ENCODE measurements at places on chromosomes 16 and 17.

DNA sequence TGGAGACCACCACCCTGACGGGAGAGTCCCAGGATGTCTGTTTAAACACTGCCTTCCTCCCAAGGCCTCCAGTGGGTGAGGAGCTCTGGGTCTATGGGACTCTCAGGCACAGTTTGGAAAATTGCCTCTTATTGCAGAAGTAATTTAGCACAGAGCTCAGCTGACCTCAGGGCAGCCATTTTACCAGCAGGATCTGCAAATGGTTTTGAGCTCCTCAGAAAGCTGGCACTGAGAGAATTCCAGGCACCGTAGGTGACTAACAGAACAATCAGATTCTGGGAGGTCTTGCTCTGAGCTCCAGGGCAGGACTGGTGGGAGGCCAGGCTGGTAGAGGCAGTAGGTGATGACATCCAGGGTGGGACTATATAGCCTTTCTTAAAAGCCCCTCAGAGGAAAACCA, 17.3 kb upstream of the C16orf74 start:
- no peak for DNase-seq

DNA sequence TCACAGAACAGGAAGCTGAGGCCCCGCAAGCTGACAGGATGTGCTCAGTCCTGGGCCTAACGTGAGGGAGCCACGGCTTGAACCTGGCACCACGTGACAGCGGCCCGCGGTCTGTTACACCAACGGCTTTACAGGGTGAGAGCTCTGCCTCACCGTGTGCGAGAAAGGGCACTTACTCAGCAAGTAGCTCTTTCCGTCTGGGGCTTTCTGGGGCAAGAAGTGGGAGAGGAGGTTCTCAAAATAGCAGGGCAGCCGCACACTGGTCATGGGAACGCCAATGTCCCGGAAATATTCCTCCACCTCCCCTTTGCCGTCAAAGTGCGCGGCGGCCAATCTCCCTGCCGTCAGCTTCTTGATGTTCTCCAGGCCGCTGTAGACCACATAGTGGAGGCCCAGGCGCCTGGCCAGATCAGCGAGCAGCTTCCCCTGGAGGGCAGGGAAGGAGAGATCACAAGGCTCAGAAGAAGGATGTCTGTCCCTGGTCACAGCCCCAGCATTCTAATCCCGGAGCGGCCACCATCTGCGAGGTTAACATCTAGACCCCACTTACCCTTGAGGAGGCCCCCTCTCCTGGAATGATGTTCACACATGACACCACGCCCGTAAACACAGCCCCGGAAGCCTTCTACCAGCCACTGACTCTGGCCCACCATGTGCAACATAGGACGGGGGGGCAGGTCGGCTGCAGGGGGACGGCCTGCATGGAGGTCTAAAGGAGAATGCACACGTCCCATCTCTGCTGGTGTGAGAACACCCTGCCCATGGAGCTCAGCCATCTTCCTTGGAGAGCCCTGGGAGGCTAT, 8.2 kb downstream of the NMRAL1 start:
- DNase-seq = no peak

DNA sequence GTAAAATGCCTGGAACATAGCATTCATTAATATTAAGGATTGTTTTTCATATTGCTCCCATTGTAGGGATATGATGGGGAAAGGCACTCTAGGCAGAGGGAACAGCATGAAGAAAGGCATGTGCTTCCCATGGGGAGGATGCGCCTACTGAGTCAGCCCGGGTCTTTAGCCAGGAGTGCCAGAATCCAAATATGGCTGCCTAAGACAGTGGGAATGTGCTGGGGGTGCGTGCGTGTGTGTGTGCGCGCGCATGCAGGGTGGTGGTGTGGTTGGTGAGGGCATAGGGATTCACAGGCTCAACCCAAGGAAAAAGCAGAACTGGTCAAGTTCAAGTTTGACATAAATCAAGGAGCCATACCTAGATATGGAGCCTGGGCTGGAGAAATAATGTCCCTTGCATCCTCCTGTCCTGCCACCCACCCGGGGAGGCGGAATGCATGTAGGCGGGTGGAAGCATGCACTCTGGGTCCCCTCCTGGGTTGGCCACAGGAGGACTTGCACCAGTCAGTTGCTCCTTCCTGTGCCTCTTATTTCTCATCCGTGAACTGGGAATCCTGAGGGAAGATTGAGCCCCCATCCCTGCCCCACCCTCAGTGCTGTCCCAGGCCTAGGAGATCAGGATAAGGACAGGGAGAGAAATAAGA, 18.6 kb upstream of the NDRG4 start:
- DNase-seq = no peak

- no peak for DNase-seq
Observed at GRCh38 chr17:44770166-44770925, 11.6 kb downstream of the ADAM11 start.

- DNase-seq = peak; percentile 69
Observed at GRCh38 chr17:8922451-8922850, 43.1 kb downstream of the PIK3R5 start.

DNA sequence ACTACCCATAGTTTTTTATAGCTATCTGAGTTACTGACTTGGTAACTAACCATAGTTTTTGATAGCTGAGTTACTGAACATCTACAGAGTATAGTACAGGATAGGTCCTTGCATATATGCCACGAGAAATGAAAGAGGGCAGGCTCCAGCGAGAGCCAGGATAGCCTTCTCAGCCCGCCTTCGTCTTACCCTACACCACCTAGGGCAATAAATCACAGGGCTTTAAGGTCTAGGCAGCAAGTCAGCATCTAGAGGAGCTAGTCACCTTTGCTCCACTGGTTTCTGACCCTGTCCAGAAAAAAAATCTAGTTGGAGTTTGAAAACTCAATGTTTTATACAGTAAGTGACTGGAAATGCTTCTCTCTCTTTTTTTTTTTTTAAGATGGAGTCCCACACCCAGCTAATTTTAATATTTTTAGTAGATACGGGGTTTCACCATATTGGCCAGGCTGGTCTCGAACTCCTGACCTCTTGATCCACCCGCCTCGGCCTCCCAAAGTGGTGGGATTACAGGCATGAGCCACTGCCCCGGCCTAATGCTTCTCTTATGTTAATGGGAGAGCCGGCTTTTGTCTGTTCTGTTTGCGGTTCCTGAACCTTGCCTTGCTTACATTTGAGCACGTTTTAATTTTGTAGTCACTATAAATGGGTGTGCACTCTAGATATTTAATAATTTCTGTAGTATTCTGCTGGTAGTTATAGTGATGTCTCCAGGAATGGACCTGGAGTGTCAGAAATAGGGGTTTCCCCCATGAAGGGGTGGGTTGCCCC, 2.8 kb downstream of the BFAR start:
- DNase-seq = no peak

GRCh38 chr17:14776791-14777190, 475.9 kb downstream of the HS3ST3B1 start:
- no peak for DNase-seq

GRCh38 chr16:82083710-82084353, 48.8 kb downstream of the HSD17B2 start:
- no peak for DNase-seq

DNA sequence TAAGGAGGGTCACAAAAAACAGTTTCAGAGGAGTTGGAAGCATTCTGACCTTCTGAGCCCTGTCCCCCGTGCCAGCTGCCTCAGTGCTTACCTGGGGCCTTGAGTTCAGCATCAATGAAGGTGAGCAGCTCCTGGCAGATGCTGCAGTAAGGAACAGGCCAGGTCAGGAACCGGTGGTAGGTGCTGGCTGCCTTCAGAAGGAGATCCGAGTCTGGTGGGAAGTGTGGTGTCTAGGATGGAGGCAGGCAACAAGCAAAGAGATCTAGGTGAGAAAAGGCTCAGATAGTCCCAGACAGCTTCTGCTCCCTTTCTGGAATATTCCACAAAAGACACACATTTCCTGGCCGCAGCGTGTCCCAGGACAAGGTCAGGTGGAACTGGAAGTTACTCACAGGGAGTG, 37.2 kb upstream of the PIK3R6 start:
- DNase-seq = no peak

DNA sequence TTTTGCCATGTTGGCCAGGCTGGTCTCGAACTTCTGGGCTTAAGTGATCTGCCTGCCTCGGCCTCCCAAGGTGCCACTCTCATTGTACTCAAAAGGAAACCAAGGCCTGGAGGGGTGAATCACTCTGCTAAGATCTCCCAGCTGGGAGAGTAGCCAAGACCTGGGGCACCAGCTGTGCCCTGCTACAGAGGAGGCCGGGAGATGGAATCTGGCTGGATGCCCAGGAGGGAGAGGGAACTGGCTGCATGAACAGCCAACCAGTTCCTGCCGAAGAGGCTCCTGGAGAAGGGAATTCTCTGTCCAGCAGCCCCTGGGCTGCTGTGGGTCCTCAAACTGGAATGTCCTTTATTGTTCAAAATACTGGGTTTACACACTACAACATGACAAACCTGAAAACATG, 238.7 kb upstream of the CIBAR2 start:
- peak; percentile 93 for DNase-seq

- no peak for DNase-seq
Observed at GRCh38 chr16:54938212-54939028, 7.8 kb downstream of the IRX5 start.

DNA sequence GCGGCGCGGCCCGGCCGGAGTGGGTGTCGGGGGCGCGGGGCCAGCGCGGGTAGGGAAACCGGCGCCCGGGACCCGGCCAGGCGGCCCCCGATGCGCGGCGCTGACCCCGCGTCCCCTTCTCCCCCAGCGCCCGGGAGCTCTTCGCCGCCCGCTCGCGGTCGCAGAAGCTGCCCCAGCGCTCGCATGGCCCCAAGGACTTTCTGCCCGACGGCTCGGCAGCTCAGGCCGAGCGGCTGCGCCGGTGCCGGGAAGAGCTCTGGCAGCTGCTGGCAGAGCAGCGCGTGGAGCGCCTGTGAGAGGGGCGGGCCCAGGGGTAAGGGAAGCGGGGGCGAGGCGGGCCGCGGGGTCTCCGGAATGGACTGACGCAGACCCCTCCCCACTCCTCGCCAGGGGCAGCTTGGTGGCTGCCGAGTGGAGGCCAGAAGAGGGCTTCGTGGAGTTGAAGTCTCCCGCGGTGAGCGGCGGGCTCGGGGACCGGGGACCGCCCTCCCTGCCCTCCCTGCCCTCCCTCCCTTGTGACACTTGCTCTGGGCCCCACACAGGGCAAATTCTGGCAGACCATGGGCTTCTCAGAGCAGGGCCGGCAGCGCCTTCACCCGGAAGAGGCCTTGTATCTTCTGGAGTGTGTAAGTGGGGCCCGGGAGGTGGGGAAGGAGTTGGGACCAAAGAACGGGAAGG, 430 bp downstream of the TSEN54 start:
- DNase-seq = peak; percentile 72

DNA sequence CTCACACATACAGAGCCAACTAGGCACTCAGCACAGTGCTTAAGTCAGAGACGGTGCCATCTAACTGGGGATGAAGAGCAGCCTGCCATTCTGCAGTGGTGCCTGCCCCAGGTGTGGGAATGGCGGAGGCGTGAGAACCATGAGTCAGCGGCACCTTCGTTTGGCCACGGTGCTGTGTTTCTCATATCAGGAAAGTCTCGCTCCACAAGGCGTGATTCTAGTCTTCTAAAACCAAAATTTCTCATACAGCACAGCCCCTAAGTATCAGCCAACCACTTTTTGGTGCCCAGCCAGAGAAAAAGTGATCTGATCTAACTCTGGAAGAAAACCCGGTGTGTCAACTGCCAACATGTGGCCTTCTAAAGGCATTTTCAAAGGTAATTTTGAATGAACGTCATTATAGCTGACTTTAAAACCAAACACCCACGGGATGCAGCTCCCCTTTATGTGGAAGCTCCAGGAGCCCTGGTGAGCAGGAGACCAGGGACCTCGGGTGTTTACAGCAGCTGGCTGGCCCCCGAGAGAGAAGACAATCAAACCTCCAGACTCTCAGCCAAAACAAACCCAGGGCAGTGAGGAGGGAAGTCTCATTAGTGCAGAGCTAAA, 54.6 kb downstream of the ABCC12 start:
- no peak for DNase-seq

DNA sequence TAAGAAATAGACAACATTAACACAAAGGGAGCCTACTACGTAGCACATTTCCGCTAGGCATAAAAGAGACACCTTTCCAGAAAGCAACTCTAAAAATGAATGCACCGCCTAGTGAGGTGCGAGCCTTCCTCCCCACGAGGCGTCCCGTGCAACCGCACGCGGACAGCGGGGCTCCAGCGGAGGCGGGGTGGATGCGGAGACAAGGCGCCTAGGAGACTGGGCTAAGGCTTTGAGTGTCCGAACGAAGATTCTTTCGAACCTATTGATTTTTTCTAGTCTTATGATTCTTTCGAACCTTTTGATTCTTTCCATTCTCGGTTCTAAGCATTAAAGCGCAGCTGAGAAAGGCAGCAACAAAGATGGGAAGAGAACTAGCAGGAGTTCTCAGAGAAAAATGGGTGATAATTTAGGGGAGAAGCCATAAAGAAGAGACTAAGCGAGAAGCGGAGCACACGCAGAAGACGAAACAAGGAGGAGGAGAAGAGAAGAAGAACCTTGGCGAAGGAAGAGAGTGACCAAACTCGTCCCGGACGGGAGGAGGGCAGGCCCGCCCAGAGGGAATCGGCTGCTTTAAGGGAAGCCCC, 394 bp upstream of the CPD start:
- DNase-seq = peak; percentile 22

- DNase-seq = no peak
Observed at GRCh38 chr17:62725791-62726249, 82.3 kb downstream of the MARCHF10 start.

GRCh38 chr16:17386229-17386628, 84.5 kb downstream of the XYLT1 start:
- DNase-seq = no peak

DNA sequence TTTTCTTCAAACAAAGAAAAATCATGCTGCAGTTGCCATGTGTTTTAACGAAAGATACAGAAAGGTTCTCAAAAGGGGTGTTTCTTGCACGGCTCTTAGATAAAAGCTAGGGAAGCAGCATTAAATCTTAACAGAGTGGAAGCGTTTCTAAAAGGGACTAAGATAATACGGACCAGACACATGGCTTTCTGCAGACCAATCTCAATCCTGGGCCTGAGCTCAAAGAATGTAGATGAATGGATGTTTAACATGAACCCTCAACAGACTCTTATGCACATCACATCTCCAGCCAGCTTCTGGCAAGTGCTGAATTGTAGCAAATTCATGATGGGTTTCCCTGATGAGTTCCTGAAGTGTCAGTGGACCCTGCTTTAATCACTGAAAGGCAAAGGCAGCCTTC, 80.2 kb upstream of the COX10 start:
- no peak for DNase-seq

- no peak for DNase-seq
Observed at GRCh38 chr16:25018972-25019617, 3.9 kb upstream of the ARHGAP17 start.
